ENCODE measurements at places on chromosomes 5 and 9. TPM values are rescaled to one million over a fixed set of nuclear protein-coding genes. Genes with fewer than 3 reads are reported as not detected.
A peak's percentile ranks its signal among the peaks of the same experiment; 100 is the strongest.

DNA sequence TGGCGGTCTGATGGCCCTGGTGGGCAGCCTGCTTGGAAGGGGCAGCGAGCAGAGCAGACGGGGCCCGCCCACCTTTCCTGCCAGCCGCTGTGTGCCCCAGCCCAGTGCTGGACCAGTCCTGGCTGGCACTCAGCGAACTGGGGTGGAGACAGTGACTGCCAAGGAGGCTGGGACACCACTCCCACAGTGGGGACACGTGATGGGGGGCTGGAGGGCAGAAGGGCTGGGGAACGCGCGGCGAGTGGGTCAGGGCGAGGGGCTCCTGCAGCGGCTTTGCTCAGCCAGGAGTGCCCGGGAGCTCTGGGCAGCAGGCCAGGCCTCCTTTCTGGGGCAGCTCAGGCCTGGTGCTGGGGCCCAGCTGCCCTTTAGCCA is 19.5 kb downstream of the NCS1 start:
- ATAC-seq: no peak

DNA sequence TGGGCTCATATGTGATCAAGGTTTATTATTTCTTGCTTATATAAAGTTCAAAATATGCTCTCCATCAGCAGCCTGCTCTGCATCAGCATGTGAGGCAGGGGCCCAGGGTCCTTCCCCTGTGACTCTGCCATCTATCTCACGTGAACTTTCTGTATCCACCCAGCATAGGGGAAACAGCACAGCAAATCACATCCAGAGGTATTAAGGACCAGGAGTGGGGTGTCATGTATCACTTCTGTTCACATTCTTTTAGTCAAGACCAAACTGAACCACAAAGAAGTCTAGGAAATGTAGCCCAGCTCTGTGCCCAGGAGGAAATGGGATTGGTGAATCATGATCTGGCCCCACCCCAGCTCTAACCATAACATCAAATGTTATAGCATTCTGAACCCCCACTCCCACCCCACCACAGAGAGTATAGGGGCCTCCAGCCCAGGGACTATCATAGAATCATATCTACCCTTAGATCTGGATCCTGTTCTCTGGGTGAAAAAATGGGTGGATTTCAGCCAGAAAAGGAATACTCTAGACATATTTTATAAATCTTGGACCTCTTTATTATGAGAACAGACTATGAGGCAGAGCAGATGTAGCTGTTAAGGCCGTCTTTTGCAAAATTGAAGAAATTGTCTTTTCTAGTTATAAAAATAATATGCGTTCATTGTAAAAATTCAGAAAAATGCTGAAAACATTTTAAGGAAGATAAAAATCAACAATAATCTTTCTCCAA is 473.7 kb downstream of the ARHGEF28 start:
- ATAC-seq: no peak

DNA sequence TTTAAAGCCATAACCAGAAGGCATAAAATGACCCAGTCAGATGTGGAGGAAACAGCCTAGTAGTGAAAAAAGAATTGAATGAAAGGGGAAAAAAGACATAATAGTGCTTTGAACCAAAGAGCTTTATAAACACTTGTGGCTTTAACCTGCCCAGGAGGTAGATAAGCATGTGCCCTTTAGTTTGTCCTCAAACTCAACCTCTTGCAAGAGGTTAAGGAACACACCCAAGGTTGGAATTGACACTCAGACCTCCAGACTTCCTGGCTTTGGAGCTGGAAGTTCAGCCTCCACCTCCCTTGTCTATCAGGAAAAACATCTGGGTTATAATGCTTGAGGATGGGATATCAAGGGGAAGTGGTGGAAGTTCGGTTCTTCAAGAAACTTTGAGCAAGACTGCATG is 16.3 kb downstream of the NDUFA8 start:
- no peak for ATAC-seq

TMEM167A gene
- 87.0 TPM for total RNA-seq

- ATAC-seq: peak; percentile 2
These were observed 2.5 kb downstream of the PTGES2 start for GRCh38 chr9:128124873-128125579.

GPR151 gene
- total RNA-seq: 0.54 TPM

MSANTD3 gene
- 39.3 TPM for total RNA-seq

GRCh38 chr5:142592365-142592764 is 93.5 kb downstream of the FGF1 start:
- no peak for ATAC-seq

DNA sequence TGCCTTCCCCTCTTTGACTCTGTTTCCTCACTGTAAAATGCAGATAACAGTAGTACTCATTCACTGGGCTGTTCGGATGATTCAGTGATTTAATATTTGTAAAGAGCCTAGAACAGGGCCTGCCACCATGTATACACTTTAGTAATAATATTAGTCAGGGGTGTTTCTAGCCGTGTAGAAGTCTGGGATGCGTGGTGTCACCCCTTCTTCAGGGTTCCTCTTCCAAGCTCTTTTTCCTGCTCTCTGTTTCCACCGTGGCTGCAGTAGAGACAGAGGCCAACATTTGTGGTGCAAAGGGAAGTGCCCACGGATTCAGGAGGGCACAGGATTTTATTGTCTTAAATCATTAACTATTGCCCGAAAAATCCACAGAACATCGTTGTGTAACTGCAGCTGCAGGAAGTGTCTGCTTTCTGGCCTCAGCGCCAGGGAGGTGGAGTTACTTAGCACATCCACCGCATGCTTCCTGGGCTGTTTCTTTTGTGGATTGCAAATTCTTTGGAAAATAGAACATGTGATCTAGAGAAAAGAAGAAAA is 61.7 kb downstream of the TRIO start:
- peak; percentile 88 for ATAC-seq

- no peak for ATAC-seq
These were observed 73.3 kb downstream of the GOLPH3 start for GRCh38 chr5:32100691-32101302.

AUH gene
- total RNA-seq: 16.3 TPM

DNA sequence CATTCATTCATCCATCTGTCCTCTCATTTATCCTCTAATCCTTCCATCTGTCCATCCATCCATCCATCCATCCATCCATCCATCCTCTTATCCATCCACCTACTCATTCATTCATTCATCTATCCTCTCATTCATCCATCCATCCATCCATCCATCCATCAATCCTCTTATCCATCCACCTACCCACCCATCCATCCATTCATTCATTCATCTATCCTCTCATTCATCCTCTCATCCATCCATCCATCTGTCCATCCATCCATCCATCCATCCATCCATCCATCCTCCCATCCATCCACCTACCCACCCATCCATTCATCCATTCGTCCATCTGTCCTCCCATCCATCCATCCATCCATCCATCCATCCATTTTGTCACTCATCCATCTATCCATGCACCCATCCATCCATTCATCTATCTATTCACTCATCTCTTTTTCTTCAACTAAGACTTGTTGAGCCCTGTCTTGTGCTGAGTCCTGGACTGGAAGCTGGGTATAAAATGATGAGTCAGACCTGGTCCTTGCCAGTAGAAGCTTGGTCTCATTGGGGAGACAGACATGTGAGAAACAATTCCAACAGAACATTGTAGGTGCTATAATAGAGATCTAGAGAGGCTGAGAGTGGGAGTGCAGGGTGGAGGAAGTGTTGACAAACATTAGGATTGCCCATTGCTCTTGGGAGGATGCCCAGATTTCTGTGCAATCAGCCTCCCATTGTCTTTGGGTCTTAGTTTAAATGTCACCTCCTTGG is 55.0 kb upstream of the IER5L start:
- no peak for ATAC-seq

DNA sequence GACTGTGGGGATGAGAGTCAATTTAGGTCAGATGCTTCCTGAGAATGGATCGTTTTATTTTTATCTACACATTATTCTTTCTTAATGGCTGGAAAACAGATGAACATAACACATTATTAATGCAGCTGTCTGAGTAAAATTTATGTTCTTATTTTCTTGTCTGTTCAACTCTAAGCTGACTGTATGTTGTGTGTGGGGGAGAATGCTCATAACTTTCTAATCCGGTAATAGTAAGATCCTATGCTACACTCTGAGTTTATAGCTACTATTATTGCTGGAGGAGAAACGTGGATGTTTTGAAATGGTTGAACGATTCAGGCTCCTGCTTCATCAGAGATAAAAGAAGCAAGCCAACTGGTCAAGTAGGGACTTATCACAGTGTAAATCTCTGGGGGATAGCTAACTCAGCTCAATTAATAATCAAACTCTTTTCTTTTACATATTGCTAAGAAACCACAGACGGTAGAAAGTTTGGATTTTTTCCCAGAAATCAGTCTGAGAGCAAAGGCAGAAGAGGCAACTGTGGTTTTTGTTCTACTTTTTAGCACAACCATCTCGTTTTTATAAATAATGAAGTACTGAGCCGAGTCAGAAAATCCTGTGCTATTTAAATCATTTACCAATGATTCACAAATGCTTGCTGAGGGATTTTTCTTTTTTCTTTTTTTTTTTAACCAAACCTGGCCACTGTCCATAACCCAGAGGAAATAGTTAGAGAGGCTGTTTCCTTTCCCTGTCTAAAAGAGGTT is 265.0 kb upstream of the FAM174A start:
- no peak for ATAC-seq

RALGPS1 gene
- 3.9 TPM for total RNA-seq

GRCh38 chr9:87084407-87084806 is 137.1 kb upstream of the GAS1 start:
- ATAC-seq: no peak

IL13 gene
- not detected for total RNA-seq

- no peak for ATAC-seq
These were observed 120.1 kb upstream of the LPCAT1 start for GRCh38 chr5:1643651-1644392.

DNA sequence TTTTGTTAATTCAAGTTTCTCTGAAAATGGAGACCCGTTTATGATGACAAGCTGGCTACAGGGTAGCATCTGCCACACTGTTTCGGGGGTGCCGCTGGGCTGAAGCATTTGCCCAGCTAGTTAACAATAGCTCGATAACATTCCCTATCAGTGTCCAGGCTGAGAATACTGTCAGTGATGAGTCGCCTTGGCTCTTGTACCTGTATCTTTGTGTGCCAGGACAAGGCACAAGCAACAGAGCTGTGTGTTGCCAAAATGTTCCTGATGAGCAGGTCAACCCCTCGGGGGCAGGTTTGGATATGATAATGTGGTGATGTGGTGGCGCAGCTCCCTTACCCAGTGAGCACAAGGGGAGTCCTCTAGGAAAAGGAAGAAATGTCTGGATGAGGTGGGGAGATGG is 7.0 kb downstream of the TGFBI start:
- no peak for ATAC-seq

GRCh38 chr5:56259002-56259511 is 25.9 kb upstream of the ANKRD55 start:
- peak; percentile 24 for ATAC-seq

- no peak for ATAC-seq
These were observed 41.5 kb downstream of the DCP2 start for GRCh38 chr5:113017881-113018635.

GRCh38 chr5:163542771-163543170 is 37.4 kb downstream of the MAT2B start:
- ATAC-seq: no peak

GRCh38 chr5:144680711-144681110 is 510.0 kb downstream of the KCTD16 start:
- ATAC-seq: no peak

DNA sequence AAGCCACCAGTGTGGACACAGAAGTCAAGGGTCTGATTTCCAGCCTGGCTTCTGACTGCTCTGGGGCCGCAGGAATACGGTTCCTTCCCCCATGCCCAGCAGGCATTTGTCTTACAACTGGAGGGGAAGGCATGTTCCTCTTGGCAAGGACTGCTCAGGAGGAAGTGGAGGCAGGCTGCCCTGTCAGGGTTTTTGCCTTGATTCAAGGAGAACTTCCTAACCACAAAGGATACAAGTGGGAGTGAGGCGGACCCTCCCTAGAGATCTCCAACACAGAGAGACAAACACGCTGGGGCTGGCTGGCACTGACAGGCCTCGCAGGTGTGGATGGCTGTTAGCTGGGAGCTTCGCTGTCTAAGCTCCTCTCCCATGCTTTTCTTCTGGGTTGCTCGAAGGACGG is 19.1 kb downstream of the TGFBI start:
- ATAC-seq: no peak

DNA sequence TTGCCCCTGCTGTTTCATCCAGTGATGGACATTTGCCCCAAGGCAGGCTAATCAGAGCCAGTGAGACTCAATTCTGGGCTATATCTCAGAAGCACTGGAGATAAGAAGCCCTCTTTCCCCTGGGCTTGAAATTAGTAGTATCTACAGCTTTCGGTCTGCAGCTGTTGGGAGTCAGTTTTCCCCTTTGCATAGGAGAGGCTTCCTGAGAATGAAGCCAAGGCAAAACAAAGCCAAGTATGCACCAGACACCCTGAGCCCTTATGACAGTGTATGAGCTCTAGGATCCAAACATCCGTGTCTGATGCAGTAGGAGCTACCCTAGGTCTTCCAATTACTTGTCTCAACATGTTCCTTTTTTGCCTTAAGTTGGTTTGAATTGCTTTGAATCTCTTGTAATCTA is 79.2 kb upstream of the PANK3 start:
- no peak for ATAC-seq

DNA sequence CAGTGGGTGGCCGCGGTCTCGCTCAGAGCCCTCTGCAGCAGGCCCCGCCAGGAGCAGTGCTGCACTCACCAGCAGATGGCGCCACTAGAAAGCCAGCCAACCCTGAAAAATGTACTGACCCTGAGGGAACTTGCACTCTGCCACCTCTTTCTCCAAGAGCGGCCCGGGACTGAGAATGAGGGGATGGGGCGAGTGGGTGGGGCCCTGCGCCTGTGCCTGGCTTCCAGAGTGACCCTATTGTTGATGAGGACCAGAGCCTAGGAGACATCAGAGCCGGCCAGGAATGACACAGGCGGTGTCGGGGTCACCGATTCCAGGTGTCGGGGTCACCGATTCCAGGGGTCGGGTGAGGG is 2.9 kb upstream of the IL17B start:
- peak; percentile 85 for ATAC-seq

GRCh38 chr5:115542086-115542485 is 2.5 kb downstream of the FEM1C start:
- ATAC-seq: no peak

SLC28A3 gene
- 0.15 TPM for total RNA-seq

MLANA gene
- 0.65 TPM for total RNA-seq

DNA sequence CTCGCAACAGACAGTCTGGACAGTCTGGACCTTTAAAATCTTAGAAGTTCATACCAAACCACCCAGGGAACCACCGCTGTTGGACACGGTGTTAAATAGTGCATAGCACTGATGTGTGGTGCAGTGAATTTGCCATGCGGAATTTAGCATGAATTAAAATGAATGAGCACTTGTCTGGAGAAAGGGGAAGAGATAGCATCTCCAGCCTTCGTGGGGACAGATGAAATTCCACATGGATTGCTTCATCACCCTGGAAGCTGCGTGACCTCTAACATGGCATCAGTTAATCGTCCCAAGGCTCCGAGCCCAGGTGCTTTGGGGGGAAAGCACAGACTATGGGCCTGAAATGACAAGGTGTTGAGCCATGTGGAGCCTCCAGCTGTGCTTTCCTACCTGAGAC is 91.4 kb downstream of the ADAMTS16 start:
- ATAC-seq: no peak

- ATAC-seq: no peak
These were observed 199.6 kb downstream of the NTRK2 start for GRCh38 chr9:84869091-84869490.

LCN6 gene
- total RNA-seq: not detected

- ATAC-seq: no peak
These were observed 35.1 kb downstream of the ADRA1B start for GRCh38 chr5:159951387-159951786.
